ENCODE measurements at places on chromosomes 12 and 14.

DNA sequence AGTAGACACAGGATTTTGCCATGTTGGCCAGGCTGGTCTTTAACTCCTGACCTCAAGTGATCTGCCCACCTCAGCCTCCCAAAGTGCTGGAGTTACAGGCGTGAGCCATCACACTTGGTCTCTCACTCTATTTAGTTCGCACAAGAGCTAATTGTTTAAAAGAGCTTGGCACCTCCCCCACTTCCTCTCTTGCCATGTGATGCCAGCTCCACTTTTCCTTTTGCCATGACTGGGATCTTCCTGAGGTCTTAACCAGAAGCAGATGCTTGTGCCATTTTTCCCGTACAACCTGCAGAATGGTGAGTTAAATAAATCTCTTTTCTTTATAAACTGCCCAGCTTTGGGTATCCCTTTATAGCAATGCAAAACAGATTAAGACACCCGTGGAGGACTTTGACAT is 200.1 kb upstream of the FRMD6 start:
- DNase-seq: no peak

DNA sequence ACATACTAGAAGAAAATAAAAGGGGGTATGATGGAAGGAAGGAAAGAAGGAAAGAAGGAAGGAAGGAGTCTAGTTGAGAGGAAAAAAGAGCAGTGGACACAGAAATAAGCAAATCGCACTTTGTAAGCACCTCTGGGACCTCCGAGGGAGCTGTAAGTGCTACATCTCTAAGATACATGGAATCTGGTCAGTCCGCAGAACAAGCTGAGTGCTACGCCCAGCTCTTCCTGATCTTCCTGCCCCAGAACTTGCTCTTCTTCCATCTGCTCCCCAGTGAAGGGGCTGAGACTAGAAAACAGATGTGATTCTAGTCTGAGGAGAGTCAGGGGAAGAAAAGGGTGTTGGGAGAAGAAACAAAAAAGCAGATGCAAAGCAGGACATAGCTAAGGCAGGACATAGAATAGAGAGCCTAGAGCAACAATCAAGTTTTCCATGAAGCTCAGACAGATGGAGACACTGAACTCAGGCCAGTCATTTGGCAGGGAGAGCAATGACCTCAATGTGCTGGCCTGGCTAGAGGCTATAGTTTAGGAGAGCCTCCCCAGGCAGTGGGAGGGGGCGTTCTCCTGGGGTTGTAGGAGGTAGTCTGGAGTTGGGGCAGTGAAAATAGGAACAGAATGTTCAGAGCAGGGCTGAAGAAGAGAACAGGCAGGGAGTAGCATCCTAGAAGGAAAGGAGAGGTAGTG is 1.7 kb upstream of the MFAP5 start:
- no peak for DNase-seq

DNA sequence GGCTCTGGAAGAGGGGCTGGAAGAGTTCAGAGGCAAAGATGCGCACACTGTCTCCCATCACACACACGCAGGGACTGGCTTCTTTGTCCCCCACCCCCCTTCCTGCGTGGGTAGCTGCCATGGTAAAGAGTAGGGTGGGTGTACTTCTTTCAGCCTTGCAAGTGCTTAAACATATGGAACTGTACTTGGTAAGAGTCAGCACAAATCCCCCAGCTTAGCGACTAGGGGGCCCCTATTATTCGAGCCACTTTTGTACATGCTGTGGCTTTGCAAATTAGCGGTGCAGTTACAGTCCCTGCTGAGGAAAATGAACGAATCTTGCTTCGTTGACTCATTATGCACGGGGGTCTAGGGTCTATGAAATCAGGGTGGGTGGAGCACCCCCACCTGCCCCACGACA is 123.8 kb downstream of the AACS start:
- DNase-seq: no peak

DNA sequence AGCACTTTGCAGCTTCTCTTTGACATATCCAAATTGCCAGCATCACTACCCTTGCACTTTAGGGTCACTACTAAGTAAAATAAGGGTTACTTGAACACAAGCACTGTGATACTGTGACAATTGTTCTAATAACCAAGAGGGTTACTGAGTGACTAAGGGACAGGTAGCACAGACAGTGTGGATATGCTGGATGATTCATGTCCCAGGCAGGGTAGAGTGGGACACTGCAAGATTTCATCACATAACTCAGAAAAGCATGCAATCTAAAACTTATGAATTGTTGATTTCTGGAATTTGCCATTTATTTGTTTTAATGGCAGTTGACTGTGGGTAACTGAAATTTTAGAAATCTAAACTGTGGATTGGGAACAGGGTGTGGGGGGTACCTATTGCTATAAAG is 218.8 kb downstream of the KITLG start:
- DNase-seq: no peak

DNA sequence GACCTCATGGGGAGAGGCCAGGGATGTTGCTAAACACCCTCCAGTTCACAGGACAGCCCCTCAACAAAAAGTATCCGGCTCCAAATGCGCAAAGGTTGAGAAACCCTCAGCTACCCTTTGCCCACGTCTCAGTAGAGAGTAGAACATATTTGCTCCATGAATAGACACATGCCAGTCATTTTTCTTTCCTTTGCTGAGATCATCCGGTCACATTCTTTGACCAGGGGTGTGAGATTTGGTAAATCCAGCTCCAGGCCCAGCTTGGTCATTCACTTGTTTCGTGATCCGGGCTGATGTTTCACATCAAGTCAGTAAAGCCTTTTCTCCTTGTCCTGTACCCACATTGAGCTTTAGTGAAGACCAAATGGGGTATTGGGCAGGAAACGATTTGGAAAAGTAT is 83.6 kb upstream of the LHX5 start:
- no peak for DNase-seq

DNA sequence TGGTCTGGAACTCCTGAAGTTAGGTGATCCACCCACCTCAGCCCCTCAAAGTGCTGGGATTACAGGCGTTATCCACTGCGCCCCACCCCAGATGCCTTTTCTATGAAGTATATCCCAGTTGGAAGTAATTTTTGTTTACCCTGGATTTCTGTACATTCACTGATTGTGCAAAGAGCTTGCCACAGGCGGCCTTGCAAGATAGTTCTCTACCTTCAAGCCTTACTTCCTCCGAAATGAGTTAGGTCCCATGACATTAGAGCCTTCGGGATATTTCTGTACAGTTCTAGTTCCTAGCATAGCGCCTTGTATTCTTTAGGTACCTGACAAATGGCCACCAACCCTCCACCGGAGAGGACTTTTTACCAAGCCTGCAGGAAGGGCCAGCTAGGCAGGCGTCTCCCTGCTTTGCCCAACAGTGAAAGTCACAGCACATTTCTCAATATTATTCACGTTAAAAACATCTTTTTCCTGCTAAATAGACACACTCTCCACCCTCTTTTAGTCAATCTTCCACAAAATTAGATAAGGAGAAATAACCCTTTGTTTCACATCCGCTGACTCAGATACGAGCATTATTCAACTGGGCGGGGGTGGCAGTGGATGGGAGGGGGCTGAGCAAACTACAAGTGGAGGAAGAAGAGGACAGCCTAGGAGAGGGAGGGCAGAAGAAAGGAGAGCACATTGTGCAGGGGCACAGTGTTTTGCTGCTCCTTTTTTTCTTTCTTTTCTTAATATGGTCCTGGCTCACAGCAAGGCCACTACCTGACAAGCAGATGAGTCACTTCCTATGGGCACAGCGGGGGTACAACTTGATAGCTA is 40.0 kb upstream of the CAPRIN2 start:
- DNase-seq: peak; percentile 96

Data from non-pigmented ciliary epithelial cell (primary cell).